ENCODE measurements at places on chromosomes 16 and 17. TPM values are rescaled to one million over a fixed set of nuclear protein-coding genes. Genes with fewer than 3 reads are reported as not detected.

RUNDC3A gene
- total RNA-seq: 0.60 TPM

PRSS22 gene
- not detected for total RNA-seq

RHOT2 gene
- total RNA-seq: 126 TPM

CACNA1G gene
- total RNA-seq: 0.11 TPM

UBALD1 gene
- total RNA-seq: 38.4 TPM

G6PC1 gene
- total RNA-seq: not detected

PERCC1 gene
- not detected for total RNA-seq

RPS2 gene
- total RNA-seq: 2,286 TPM

DPEP3 gene
- not detected for total RNA-seq

MRPL27 gene
- total RNA-seq: 59.0 TPM

TEX14 gene
- total RNA-seq: 0.13 TPM

ELP5 gene
- 30.2 TPM for total RNA-seq

BHLHA9 gene
- not detected for total RNA-seq

TAF1C gene
- 47.9 TPM for total RNA-seq

LGALS9B gene
- total RNA-seq: not detected
